ENCODE measurements at places on chromosomes 5 and 9.

DNA sequence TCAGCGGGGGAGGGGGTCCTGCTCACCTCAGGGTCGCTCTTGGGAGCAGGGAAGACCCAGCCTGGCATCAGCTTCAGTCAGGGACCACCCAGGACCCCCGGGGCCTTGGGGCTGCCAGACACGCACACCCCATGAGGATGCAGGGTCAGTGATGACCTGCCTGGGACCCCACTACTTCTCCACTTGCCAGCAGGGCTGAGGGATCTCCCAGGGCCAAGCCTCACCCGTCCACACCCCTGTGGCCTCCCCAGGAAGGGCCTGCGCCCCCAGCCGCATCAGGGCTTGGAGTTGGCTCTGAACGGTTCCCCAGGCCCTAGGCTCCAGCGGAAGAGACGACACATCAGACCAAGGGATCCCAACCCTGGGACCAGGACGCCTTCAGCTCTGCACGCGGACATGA, 33.7 kb downstream of the SLC12A7 start:
- no peak for DNase-seq

DNA sequence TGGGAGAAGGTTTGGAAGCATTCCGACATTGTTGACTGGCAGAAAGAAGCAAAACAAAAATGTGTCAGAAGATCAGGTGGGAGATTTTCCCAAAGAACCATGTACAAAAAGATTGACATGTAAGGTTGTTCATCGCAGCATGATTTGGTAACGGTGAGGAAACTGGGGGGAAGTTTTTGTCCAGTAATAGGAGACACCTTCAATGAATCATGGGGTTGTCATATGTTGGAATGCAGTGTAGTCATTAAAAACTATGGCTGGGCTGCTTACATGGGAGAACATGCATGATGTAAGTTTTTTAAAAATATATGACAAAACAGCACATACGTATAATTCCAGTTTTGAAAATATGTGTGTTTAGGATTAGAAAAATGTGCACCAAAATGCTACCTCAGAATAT, 50.5 kb downstream of the HSD17B3 start:
- no peak for DNase-seq

GRCh38 chr5:150532996-150533395, 25.1 kb downstream of the NDST1 start:
- DNase-seq, result no peak

GRCh38 chr5:149938279-149938678, 6.3 kb downstream of the PDE6A start:
- DNase-seq, result no peak

DNA sequence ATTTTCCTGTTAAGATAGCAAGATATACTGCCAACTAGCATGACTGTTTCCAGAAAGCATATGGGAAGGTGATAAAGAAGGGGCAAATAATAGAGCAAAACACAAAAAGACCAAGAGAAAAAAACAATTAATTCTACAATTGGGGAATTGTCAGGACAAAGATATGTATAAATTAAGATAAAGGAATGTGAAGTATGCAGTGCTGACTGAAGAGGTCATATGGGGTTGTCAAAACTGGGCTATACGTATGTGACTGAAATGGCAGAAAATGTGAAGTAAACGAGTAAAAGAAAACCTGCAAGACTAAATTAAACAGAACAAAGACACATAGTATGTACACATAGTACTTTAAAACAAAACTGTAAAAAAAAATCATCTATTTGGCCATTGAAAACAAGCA, 222.3 kb downstream of the ARL15 start:
- no peak for DNase-seq

DNA sequence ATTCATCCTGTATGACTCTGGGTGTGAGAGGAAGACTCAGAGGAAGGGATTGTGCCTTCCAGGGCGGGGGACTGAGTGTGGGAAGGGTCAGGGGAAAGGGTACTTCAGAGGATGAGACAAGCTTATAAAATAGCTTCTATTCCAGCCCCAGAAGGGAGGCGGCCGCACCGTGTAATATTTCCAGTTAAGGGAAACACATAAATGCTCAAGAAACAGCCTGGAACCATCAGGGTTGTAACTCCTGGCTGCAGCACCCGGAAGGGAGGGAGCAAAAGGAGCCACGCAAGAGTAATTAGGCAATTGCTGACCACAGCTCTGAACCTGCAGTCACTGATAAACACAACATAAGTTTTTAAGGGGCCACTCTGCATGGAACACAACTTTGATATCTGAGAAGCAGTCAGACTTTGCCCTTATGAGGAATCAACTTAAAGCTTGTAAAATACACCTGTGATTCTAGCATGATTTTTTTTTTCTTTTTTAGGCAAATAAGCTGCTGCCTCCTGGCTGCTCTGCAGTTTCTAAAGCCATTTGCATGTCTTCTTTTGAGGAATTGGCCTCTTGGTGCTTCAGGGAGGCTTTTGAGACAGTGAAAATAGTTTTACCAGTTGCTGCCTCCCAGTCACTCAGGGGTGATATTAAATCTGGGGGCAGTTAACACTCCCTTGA, 382.7 kb downstream of the ENC1 start:
- no peak for DNase-seq

DNA sequence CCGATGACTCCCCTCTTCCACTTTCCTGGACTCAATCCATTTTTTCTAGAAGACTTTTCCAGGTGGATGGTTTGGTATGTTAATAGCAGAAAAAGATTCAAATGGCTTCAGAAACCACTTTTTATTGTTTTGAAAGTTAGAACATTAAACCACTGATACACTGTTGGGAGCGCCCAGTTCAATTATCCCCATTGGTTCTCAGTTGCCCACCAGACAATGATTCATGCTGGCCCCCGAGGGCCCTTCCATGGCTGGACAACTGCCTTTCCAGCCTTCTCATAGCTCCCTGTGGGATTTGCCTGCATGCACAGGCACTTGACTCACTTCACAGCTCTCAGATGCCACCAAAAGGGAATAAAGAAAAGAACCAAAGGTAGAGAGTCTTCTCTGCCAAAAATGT, 21.3 kb upstream of the ANKRD34B start:
- DNase-seq, result no peak

DNA sequence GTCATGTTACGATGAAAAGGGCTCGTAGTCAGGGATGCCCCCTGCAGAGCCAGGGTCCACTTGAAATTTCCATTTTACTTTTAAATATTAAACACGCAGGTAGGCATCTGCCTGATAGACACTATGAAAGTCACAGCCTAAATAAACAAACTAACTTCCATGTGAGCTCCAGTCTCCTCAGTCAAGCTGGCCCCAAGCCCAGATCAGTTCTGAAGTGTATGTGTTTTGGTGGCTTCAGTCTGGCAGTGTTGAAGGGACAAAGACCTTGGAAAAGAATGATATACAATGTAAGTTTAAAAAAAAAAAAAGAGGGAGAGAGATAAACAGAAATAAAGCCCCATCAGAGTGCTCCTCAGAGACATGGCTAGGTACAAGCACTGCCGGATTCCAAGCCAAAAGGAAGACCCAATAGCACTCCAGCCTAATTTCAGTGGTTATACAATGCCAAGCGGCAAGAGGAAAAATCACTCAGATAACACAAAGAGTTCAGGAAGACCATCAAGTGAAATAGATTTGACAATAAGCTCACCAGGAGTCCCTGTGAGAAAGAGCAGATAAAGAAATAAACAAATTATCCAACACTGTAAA, 181.0 kb downstream of the BNC2 start:
- DNase-seq, result no peak

DNA sequence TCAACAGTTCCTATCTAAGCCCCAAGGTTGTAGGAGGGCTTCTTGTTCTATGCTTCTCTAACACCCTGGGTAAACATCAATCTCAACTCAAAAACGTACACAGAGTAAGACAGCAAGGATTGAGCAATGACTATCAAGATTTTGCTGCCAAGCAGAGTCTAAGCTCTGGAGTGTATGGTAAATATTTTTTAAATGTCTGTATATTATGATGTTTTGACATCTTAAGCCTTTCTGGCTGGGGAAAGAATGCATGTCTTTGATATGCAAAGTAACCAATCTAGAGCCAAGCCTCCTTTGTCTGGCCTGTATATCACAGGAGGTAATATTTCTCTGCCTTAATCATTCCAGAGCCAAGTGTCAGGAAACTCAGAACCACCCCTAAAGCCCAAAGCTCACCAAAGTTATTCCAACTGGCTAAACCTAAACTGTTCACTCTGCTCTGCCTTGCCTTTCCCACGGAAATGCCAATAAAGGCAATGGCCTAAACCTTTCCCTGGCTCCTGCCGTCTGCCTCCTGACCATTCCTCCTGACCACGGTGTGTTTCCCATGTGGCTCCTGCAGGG, 45.2 kb downstream of the YIPF5 start:
- no peak for DNase-seq

- DNase-seq, result no peak
Measured at GRCh38 chr5:139207297-139208000, 9.3 kb upstream of the SIL1 start.

DNA sequence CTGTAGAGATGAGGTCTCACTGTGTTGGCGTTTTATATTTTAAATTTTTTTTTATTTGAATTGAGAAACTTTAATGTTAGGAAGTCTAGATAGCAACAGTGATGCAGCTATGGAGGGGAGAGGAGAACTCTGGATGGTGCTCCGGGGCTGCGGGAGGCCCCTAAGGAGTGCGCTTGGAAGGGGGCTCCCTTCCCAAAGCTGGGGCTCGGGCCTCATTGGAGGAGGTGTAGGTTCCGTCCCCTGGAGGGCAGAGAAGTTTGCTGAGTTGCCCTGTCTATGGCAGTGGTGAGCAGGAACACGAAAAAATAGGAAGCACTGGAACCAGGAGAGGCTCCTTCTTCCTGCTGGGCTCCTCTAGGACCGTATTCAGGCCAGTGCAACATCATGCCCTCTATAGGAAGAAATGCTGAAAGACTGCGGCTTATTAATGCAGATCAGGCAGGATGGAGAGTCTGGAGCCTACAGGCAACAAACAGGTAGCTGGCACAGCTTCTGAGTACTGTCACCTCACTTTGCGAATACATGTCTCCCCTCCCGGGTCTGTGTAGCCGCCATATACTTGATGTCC, 16.1 kb downstream of the AHRR start:
- DNase-seq, result no peak

DNA sequence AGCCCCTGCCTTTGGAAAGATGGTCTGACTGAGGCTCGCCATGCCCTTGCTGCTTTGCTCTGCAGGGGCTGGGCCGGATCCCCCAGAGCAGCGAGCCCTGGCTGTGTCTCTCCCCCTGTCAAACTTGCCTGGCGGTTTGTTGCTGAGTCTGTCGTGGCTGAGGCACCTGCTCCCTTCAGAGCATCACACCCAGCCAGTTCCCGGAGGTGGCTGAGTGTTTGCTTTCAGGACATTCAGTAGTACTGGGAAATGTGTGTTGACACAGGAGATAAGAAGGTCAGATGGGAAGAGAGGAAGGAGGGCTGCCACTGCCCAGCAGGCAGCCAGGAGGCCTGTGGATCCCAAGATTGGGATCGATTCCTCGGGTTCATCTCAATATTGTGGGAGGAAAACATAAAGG, 62.9 kb downstream of the GADD45G start:
- DNase-seq, result no peak

DNA sequence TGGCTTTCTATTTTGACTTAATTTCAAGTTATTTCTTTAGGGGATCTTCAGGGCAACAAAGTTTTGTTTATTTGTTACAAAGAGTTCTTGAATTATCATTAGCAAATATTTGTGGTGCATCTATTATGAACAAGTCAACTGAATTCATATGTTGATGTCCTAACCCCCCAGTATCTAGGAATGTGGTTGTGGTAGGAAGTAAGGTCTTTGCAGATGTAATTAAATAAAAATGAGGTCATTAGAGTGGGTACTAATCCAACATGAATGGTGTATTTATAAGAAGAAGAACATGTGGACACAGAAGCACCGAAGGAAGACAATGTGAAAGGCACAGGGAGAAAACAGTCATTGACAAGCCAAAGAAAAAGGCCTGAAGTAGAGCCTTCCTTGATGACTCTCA, 474.0 kb upstream of the DAB2 start:
- no peak for DNase-seq

GRCh38 chr9:5592904-5593303, 36.0 kb upstream of the RIC1 start:
- no peak for DNase-seq

DNA sequence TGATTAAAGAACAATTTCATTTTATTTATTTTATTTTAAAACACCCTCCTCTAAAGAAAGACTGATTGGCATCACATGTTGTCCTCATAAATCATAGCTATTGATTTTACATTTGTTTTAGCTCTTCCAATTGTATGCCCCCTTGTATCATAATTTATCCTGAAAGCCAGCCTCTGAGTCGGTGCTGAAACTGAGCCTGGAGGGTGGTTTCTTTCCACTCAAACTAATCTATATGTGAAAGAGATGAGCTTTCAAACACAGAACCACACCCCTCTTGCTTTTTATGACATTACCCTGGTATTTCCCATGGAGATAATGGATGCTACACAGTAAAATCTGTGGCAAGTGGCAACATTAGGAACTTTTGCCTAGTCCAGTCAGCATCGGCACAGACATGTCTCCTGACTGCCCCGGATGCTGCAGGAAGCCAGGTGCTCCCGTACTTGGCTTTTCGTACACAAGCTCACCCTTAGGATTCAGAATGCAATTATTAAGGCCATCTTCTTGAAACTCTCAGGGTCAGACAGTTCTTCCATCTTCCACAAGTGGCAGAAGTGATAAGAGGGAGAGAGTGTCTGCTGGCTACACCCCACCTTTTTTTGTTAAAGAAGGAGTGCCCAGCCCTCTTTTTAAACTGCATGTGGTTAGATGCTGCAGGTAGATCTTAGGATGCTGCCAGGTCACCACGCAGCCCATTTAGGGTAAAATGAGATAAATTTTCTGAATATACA, 91.1 kb downstream of the SNCAIP start:
- DNase-seq, result no peak

GRCh38 chr5:9529041-9529480, 16.8 kb downstream of the SEMA5A start:
- DNase-seq, result no peak

DNA sequence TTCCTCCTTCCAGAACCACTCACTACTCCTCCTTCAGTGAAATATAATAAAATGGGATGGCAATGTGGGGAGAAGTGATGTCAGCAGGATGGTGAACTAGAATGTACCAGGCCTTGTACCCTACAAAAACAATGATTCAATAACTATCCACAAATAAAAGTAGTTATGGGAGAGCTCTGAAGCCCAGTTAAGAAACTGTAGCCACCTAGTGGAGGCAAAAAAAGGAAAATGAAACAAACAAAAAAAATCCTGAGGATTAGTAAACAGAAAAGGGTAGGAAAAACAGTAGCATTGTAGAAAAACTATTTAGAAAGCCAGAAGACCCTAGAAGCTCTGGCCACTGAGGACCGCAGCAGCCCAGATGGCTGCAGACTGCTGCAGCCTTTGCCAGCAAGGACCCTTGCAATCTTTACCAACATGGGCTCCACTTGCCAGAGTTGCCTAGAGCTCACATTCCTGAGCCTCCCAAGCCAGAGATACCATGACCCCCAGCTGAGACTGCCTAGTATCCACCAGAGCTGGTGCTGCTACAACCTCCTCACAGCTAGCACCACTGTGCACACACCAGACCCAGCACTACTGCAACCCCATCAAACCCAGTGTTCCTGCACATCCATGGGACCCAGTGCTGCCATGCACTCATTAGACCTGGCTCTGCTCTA, 259.7 kb upstream of the MSX2 start:
- no peak for DNase-seq

GRCh38 chr9:10268531-10269485, 344.0 kb downstream of the PTPRD start:
- DNase-seq, result no peak

- no peak for DNase-seq
Measured at GRCh38 chr5:138569782-138570181, 5.4 kb downstream of the HSPA9 start.

- DNase-seq, result no peak
Measured at GRCh38 chr5:106408141-106408540, 1262.6 kb downstream of the EFNA5 start.
